ENCODE measurements at places on chromosomes 5 and 9. TPM values are rescaled to one million over a fixed set of nuclear protein-coding genes. Genes with fewer than 3 reads are reported as not detected.
A peak's percentile ranks its signal among the peaks of the same experiment; 100 is the strongest.

GRCh38 chr5:156936972-156937371 is 26.1 kb downstream of the TIMD4 start:
- DNase-seq, result no peak

DNA sequence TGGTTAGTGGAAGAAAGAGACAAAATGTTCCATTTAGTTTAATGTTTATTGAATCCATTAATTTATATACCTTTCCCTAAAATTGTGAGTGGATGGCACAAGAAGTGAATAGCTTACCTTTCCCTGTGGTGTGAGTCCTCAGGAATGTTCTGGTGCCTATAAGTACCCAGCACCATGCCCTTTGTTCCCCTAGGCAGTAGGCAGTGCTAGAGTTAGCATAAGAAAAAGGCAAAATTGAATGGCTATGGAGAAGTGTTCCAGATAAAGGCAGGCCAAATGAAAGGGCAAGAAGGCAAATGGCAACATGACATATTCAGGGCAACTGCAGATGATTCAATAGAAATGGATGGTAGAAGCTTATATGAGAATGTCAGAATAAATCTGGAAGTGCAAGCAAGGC is 370.8 kb upstream of the PTGER4 start:
- DNase-seq, result no peak

Gene FCN2
- not detected for total RNA-seq

GRCh38 chr9:74983709-74984108 is 31.0 kb upstream of the C9orf40 start:
- DNase-seq, result peak; percentile 8

Gene AGXT2
- total RNA-seq, result not detected

GRCh38 chr5:139881143-139881733 is 85.6 kb downstream of the PSD2 start:
- no peak for DNase-seq

DNA sequence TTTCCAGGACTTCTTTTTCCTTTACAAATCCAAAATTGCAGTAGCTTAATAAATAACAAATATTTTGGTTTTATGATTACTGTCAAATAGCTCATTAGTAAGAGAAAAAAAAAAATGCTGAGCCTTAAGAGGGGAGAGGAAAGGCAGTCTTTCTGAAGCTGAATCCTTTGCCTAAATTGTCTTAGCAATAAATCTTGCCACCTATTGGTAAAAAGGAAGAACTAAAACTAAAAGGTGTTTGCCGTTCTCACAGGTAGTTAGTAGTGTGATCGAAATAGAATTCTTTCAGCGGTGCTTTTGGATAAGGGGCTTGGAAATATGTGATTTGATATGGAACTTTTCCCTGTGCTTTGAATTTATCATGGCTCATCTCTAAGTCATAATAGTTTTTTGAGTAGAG is 31.2 kb downstream of the PIK3R1 start:
- DNase-seq, result no peak

Gene CBY3
- 0.63 TPM for total RNA-seq

DNA sequence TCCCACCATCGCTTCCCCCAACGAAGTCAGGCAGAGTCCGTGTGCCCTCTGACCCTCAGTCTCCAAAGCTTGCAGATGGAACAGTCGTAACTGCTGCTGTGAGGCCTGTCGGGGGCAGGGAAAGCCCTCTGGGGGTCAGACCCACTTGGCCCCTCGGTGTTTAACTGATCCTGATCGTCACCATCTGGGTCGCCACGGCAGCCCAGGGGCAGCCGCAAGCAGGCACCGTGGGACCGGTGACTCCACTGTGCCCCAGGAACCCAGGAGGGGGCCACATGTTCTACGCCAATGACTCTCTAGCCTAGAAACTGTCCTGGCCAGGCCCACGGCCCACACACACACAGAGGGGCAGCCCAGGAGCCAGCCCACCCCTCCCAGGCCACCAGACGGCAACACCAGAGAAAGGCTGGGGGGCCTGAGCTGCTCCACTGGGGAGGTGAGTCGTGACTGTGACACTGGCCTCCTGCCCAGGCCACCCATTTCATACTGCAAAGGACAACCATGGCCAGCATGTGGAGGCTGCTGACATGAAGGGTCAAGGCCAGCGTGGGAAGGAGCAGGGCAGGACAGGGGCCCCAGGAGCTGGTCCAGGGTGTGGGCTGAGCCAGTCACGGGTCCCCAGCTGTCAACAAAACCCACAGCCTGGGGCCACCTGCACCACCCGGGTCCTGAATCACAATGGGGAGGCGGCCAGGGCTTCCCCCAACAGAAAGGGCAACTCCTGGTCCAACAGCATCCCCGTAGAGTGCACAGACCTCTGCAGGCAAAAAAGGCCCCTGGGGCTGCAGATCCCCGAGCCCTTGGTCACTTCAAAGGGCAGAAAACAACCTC is 20.8 kb downstream of the VAV2 start:
- DNase-seq, result no peak

Gene NUTM2F
- total RNA-seq, result not detected

Gene ABO
- 0.36 TPM for total RNA-seq

DNA sequence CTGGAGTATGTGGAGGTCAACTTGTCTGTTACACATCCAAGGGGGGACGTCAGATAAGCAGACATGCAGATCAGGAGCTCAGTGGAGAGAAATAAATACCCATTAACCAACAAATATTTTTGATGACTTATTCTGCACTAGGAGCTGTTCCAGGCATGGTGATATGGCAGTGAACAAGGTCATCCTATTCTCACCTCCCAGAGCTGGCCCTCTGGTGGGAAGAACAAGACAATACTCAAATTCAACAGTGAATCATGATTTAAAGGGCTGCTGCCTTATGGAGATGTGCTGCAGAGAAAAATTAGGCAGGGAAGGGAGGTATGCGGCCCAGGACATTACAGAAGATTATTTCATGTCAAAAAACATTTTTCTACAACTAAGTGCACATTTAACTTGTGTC is 36.5 kb downstream of the SYK start:
- no peak for DNase-seq

- no peak for DNase-seq
Measured at GRCh38 chr9:12554636-12555035, 138.5 kb upstream of the TYRP1 start.

DNA sequence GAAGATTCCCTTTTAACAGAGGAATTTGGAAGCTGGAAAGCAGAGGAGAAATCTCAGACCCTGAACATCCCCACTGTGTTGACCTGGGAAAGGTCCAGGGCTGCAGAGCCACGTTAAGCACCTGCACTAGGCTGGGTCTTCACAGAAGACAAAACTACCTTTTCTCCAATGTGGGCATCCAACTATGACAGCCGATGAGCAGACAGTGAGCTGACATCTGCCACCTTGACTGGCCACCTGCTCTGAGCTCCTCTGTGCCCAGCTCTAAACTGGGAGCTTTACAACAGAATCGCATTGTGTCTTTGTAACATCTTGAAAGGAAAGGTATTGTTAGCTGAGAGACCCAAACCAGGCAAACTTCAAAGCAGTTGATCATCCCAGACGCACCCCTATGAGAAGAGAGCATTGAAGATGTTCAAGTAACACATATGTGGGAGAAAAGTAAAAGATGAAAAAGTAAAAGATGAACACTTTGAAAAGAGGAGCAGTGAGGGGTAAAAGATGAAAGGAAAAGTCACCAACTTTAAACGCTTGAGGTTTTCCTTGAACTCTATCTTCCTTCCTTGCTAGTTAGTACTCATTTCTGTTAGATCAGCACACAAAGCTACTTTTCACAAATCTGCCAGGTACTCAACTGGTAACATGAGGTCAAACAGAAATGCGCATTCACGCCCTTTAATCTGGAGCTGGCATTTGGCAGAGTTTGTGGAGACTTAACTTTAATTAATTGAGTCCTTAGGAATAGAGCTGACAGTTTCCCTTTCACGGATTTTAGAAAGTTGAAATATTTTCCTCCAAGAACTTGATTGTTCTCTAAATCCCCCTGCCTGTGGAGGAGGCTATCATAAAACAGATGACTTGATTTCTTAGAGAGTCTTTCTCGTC is 53.2 kb upstream of the CTXN3 start:
- no peak for DNase-seq

Gene PAEP
- total RNA-seq, result not detected

DNA sequence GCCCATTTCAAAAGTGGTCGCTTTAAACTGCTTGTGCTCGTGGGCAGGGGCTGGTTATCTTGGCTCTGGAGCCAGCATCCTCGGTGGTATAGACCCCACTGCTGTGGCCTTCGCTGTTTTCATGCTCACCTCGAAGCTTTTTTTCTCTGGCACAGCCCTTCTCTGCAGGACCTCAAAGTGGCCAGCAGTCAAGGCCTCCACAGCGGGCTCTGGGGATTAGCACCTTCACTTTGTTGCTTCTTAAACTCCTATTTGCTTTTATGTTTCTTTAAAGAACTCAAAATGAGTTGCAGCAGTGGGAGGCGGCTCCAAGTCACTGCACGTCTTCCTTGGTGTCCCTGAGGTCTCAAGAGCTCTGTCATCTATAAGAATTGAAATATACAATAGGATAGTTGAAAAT is 165.1 kb downstream of the CACNA1B start:
- no peak for DNase-seq

- no peak for DNase-seq
Measured at GRCh38 chr5:98663521-98663920, 109.9 kb upstream of the RGMB start.

DNA sequence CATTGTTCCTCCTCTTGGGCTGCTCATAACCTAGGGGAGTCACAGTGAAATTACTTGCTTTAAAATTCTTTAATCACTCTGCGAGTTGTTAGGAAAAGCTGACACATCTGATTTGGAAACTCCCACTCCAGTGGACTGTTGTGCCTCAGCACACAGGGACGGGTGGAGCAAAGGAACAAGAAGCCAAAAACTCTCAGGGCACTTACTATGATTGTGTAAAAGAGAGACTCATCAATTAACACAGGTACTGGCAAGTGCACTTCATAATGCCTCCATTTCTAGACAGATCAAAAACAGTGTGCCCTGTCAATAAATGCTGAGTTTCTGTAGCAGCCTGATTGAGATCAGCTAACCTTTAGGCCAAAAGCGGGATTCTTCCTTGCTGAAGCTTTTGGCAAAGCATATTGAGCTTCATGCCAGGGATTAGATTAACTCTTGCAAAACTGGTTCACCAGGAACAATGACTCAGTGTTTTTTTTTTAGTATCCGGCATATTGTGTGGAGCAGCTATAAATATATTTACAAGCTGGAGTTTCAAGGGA is 55.9 kb downstream of the TMC1 start:
- DNase-seq, result no peak

- no peak for DNase-seq
Measured at GRCh38 chr9:8706531-8706930, 907.0 kb upstream of the DMAC1 start.

Gene WNT8A
- total RNA-seq, result not detected

DNA sequence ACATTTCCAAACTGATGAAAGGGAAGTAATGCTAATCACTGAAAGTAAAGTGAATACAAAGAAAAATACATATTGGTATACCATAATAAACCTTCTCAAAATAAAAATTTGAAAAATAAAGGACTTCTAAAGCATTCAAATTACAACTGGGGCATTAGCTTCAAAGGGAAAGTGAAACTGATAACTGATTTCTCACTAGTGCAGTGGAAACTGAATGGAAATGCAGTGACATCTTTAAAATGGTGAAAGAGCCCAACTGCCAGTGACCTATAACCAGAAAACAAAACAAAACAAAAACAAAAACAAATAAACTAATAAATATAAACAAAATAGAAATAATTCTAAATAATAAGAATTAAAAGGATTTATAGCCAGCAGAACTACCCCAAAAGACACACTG is 297.5 kb upstream of the GRIN3A start:
- no peak for DNase-seq

DNA sequence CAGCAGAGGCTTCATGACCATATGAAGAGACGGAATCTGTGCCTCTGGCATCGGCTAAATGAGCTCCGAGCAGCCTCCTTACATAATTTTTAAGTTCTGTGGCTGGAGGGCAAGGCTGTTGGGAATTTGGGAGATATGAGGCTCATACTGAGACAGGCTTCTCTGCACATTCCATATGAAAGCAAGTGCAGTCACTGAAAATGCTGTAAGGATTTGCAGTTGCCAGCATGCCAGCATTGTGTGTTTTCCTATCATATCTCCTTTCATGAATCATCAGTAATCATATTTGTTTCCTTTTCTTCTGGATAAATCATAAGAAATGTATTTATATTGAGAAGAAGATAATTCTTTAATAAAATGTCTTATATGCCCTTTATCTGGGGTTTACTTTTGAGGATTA is 775.4 kb downstream of the SEMA5A start:
- no peak for DNase-seq

GRCh38 chr9:76932757-76933156 is 26.8 kb upstream of the PRUNE2 start:
- DNase-seq, result no peak

DNA sequence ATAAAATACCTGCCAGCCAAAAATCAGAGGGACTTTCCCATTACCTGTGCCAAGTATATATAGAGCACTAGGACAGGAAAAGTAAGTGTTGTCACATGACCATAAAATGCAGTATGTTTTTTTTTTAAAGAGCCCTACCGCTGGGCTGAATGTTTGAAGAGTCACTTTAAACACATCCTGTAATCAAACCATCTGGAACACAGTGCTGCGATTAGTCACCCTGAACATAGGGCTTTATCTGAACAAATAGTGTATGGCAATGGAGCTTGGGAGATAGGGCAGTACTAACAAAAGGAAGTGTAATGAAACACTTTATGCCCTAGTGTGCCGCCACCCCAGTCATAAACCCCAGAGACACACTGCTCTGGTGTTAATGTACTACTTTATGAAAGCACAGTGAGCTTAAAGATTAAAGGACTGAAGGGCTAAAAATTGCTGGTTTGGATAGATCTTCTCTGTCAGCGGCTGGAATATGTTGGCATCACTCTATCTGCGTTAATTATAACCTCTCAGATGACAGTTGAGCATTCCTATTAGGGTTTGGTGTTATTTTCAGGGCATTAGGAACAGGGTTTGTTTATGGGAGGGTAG is 90.4 kb downstream of the ZNF608 start:
- no peak for DNase-seq

- peak; percentile 85 for DNase-seq
Measured at GRCh38 chr5:174327317-174327864, 281.9 kb downstream of the NSG2 start.

GRCh38 chr9:75105841-75106240 is 17.5 kb downstream of the OSTF1 start:
- DNase-seq, result no peak

GRCh38 chr9:27749838-27750237 is 176.6 kb upstream of the C9orf72 start:
- no peak for DNase-seq

DNA sequence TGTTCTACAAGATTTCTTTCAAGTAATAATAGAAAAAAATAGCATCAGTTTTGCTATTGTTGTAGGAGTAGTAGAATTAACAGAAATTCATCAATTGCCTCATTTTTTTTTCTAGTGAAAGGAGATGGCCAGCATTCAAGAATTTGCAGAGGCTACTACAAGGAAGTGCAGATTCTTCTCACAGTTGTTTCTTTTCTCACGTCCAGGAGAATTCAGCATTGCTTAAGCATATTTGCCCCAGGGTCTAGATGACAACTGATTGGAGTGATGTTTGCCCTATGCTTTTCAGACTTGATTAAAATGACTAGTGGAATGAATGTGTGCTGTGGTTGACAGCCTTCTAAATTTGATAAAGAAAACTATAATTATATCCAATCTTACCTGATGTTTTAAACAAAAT is 46.6 kb upstream of the SLC12A2 start:
- no peak for DNase-seq

Gene MACIR
- 13.3 TPM for total RNA-seq

GRCh38 chr5:157384971-157385709 is 74.9 kb upstream of the NIPAL4 start:
- no peak for DNase-seq

All from activated CD4-positive, alpha-beta T cell treated with anti-CD3 and anti-CD28 coated beads, Interleukin-2, amount 10 ng/mL, durations not matched to agents 24 days and 14 days (primary cell).